ENCODE measurements at places on chromosomes 16 and 17.

GRCh38 chr16:89167425-89167941, 4.1 kb upstream of the CDH15 start:
- DNase-seq: peak; percentile 62

GRCh38 chr16:3356118-3356517, 429 bp downstream of the OR2C1 start:
- DNase-seq: no peak

- no peak for DNase-seq
Measured at GRCh38 chr17:5034651-5035050, 575 bp downstream of the SLC52A1 start.

- DNase-seq: no peak
Measured at GRCh38 chr16:66097751-66098150, 268.7 kb upstream of the CDH5 start.

DNA sequence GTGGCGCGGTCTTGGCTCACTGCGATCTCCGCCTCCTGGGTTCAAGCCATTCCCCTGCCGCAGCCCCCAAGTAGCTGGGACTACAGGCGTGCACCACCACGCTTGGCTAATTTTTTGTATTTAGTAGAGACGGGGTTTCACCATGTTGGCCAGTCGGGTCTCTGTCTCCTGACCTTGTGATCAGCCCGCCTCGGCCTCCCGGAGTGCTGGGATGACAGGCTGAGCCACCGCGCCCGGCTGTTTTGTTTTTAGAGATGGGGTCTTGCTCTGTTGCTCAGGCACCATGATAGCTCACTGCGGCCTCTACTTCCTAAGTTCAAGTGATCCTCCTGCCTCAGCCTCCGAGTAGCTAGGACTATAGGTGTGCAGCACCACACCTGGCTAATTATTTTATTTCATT, 27.2 kb downstream of the ZNF750 start:
- DNase-seq: no peak

DNA sequence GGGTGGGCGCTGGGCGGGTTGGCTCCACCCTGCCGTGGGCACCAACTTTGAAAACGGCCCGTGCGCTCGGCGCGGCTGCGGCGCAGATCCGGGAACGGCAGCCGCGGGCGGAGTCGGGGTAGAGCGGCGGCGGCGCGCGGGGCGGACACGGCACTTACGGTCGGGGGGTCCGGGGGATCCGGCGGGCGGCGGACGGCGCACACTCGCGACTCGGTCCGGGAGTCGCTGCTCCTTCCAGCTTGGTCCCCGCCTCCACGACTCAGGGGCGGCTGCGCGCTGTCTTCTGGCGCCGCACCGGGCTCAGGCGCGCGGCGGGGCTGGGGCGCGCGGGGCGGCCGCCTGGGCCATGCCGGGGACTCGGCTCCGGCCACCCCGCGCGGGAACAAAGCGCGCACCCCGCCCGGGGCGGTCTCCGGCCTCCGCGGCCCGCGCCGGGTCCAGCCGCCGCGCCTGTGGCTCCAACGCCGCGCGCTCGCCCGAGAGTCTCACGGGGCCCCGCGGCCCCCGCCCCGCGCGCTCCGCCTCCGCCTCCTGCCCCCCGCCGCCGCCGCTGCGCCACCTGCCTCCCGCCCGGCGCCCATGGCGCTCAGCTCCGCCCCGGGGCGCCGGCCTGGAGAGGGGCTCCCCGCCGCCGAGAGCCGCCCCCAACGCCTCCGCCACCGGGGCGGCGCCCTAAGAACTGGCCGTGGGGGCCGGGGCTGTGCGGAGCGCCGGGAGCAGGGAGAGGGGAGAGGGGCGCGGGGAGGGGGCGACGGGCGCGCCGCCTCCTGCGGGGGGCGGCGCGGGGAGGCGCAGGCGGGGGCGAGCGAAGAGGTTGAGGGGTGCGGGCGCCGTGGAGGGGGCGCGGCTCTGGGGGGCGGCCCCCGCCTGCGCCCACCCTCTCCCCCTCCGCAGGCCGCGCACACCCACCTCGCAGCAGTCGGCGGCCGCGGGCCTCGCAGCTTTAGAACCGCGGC, 35.9 kb downstream of the CBFA2T3 start:
- DNase-seq: peak; percentile 17

DNA sequence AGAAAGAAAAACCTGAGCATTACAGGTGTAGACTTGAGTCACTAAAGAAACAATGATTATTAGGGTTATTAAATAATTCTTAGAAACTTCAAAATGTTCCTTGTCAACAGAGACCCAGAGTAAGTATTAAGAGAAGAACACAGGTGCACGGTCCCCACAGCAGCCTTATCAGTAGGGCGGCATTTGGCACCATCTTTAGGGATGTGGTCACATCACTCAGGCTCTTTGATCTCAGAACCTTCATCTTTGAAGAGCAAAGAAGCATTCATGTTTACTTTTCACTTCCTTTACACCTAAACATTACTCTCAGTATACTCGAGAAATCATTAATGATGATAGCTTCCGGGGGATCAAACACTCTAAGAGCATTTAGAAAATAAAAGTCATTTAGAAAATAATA, 928.7 kb downstream of the KCNJ2 start:
- DNase-seq: no peak

- DNase-seq: peak; percentile 82
Measured at GRCh38 chr17:47987240-47987835, 16.4 kb downstream of the CDK5RAP3 start.

- no peak for DNase-seq
Measured at GRCh38 chr17:36913132-36913531, 24.1 kb upstream of the LHX1 start.

DNA sequence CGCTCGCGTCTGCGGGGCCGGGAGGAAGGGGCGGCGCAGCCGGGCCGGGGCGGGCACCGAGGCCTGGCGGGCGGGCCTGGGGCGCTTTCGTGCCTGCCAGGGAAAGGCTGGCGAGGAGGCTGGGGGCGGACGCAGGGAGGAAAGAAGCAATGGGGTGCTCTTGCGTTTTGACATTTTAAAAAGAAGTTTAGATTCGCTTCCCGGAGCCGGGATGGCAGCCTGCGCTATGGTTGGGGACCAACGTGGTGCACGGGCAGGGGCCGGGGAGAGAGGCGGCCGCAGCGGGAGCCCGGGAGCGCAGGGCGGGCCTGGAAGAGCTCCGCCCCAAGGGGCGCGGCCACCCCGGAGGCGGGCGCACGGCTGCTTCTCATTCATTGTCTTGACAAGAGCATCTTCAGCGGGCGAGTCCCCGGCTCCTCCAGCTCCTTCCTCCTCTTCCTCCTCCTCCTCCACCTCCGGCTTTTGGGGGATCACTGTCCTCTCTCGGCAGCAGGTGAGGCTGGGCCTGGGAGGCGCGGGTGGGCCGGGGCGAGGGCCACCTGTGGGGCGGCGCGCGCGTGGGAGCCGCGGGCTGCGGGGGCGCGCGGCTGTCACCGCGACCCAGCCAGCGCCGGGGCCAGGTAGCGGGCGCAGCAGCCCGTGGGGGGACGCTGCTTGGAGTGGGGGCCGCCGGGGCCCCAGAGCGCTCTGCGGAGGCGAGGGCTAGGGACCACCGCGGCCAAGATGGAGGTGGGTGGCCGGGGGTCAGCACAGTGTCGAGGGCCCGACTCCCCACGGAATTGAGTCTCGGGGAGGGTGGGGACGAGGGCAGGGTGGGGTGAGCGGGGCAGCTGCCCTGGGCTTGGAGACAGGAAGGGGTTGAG, at the start of gene CORO1A:
TSS of gene CORO1A (plus strand) at position 370 of the 863 bp plus-strand sequence. CDS start 1,608 bp downstream, outside the sequence.
- DNase-seq: peak; percentile 37

DNA sequence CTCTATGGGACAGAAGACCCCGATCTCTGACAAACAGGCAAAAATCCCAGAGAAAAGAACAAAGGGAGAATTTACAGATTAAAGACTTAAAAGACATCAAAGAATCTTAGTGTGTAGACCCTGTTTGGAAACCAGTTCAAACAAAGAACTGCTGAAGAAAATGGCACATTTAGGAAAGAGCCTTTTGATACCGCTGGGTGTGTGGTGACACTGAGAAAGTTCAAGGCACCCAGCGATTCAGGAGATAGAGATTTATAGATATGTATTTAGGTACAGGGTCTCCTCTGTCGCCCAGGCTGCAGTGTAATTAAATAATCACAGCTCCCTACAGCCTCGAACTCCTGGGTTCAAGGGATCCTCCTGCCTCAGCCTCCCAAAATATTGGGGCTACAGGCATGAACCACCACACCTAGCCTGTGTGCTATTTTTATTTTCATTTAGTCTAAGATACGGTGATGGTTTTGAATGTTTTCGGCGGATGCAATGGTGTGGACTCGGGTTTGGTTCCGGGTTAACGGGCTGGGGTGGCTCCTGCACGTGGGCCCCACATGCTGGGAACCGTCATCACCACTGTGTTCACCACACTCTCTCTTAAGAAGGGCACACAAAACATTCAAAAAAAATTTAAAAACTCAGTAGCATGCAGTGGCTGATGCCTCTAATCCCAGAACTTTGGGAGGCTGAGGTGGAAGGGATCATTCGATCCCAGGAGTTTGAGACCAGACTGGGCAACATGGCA, 114.0 kb downstream of the ZNF778 start:
- no peak for DNase-seq

GRCh38 chr17:21351366-21352065, 24.6 kb upstream of the KCNJ12 start:
- no peak for DNase-seq

DNA sequence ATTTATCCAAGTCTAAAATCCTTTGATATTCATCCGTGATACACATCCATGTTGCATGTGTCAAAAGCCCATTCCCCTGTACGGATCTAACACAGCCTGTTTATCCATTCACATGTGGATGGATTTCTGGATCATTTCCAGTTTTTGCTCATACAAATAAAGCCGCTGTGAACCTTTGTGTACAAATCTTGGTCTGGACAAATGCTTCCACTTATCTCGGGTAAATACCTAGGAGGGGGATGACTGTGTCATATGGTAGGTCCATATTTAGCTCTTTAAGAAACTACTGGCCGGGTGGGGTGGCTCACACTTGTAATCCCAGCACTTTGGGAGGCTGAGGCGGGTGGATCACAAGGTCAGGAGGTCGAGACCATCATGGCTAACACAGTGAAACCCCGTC, 6.3 kb upstream of the TBCD start:
- peak; percentile 53 for DNase-seq

Data from NCI-H2081 (cell line).